ENCODE measurements at places on chromosomes 12 and 14. TPM values are rescaled to one million over a fixed set of nuclear protein-coding genes. Genes with fewer than 3 reads are reported as not detected.

SIX6 gene
- not detected for total RNA-seq

OTOGL gene
- not detected for total RNA-seq

CCDC38 gene
- not detected for total RNA-seq

IKBIP gene
- 33.7 TPM for total RNA-seq

DNA sequence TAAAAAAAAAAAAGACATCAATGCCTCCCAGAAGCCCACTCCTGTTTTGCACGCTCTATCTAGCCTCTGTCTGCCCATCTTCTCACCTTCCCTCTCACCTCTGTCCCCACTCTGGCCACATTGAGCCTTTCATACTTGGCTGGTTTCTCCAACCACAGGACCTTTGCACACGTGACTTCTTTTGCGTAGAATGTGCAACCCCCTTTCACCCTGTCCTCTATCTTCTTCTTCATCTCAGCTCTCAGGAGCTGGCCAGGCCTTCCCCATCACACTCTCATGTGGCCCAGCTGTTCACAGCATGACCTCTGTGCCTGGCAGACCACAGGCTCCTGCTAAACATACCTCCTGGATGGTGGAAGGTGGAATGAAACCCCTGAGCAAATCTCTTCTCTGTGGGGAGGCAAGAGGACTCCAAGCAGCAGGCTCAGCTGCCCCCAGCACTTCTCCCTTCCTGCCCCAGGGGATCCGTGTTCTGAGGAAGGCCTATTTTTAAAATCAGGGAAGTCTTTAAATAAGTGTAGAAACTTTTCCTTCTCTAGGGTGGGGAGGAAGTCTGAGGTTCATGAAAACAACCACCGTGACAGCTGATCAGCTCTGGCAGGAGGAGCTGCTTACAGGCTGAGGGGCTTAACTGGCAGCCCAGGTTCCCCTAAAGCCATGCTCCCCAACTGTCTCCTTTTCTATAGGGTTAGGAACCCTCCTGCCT lies 11.6 kb downstream of the HVCN1 start:
- DNase-seq: no peak
